ENCODE measurements at places on chromosomes 3 and 15.
A peak's percentile ranks its signal among the peaks of the same experiment; 100 is the strongest.

DNA sequence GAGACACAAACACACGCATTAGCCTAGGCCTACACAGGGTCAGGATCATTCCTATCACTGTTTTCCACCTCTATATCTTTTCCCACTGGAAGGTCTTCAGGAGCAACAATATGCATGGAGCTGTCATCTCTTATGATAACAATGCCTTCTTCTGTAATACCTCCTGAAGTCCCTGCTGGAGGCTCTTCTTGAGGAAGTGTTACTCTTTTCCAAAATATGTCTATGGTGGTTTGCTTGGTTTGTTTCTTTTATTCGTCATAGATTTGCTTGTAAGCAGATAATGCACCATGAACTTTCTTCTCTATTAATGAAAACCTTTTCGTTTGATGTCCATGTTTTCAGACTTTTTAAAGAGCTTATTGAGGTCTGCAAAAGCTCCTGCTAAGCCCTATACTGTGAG, 109.3 kb downstream of the GMPS start:
- H3K36me3 ChIP-seq: no peaks in the 10 kb centered on the region
- no peak for DNase-seq
- no peaks in the 10 kb centered on the region for H3K27me3 ChIP-seq
- H3K27ac ChIP-seq: no peak overlapping the region

DNA sequence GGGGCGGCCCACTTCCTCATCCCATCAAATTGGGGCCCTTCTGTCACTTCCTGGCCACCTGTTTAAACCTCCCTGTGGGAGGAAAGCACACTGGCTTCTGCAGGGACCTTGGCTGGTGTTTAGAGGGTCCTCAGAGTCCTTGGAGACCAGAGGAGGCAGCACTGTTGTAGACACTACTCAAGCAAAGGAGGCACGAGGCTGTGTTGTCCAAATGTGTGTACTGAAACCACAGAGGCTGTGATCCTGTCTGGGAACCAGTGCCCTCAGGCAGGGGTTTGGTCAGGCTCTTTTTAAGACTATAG, 12.4 kb upstream of the SEC13 start:
- H3K27me3 ChIP-seq: no peaks in the 10 kb centered on the region
- no peaks in the 10 kb centered on the region for H3K36me3 ChIP-seq
- no peak overlapping the region for H3K4me3 ChIP-seq
- H3K27ac ChIP-seq: no peak overlapping the region

- no peaks in the 10 kb centered on the region for H3K27me3 ChIP-seq
- no peak overlapping the region for H3K4me3 ChIP-seq
- no peak overlapping the region for H3K27ac ChIP-seq
- no peaks in the 10 kb centered on the region for H3K4me1 ChIP-seq
- DNase-seq: no peak
These were observed 64.0 kb downstream of the PPM1L start for GRCh38 chr3:160820022-160820421.

DNA sequence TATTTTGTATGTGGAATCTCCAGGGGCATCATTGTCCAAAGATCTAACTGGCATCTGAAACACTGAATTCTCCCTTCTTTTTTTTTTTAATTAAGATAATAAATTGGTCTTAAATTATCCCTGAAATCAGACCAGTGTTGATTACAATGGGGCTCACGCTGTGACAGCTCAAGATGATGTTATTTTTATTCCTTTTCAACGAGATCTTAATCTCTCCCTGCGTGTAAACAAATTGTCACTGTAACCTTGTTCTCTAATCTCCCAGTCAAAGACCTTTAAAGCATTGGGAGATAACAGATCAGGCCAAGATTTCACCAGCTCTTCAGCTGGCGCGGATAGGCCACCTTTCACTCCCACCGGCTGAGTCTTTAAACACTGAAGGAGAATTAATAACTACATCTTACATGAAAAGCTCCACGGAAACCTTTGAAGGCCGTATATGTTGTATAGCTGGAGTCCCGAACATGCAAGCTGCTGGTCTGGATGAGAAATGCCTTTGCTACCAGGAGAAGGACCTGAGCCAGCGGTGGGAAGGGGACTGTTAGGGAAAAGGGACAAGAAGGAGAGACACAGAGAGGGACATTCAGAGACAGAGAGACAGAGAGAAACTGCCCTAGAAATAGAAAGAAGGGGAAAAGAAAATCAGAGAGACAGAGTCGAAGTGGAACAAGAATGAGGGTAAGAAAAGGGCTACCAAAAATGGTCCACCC, 418.8 kb upstream of the NR2F2 start:
- H3K27me3 ChIP-seq: no peaks in the 10 kb centered on the region
- no peaks in the 10 kb centered on the region for H3K4me1 ChIP-seq
- no peak for DNase-seq
- no peak overlapping the region for H3K4me3 ChIP-seq
- H3K27ac ChIP-seq: no peak overlapping the region

GRCh38 chr15:89123181-89123525, 34.9 kb downstream of the ABHD2 start:
- no peak overlapping the region for H3K4me3 ChIP-seq
- H3K27ac ChIP-seq: no peak overlapping the region
- H3K27me3 ChIP-seq: no peaks in the 10 kb centered on the region

DNA sequence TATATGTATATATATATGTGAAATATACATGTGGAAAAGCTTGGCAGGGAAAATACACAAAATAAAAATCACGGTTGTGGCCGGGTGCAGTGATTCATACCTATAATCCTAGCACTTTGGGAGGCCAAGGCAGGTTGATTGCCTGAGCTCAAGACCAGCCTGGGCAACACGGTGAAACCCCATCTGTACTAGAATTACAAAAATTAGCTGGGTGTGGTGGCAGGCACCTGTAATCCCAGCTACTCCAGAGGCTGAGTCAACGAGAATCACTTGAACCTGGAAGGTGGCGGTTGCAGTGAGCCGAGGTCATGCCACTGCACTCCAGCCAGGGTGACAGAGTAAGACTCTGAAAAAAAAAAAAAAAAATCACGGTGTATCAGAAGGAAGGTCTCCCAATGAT, 20.8 kb upstream of the ARHGEF3 start:
- H3K4me1 ChIP-seq: peaks cover 5% of the 10 kb centered on the region
- H3K27ac ChIP-seq: no peak overlapping the region
- no peak for DNase-seq
- H3K36me3 ChIP-seq: no peaks in the 10 kb centered on the region
- H3K27me3 ChIP-seq: no peaks in the 10 kb centered on the region

GRCh38 chr15:53739187-53739586, 20.3 kb downstream of the WDR72 start:
- no peak overlapping the region for H3K4me3 ChIP-seq
- H3K4me1 ChIP-seq: no peaks in the 10 kb centered on the region
- no peaks in the 10 kb centered on the region for H3K27me3 ChIP-seq
- no peak for DNase-seq

GRCh38 chr15:50315814-50316630, 39.0 kb downstream of the GABPB1 start:
- H3K27me3 ChIP-seq: no peaks in the 10 kb centered on the region
- H3K27ac ChIP-seq: no peak overlapping the region

- no peak overlapping the region for H3K4me3 ChIP-seq
- H3K27me3 ChIP-seq: no peaks in the 10 kb centered on the region
- peak overlapping the region; percentile 59 for H3K27ac ChIP-seq
- no peak for DNase-seq
- peaks cover 73% of the 10 kb centered on the region for H3K4me1 ChIP-seq
These were observed 19.5 kb downstream of the ISG20 start for GRCh38 chr15:88658070-88658965.

GRCh38 chr3:99240700-99241099, 339.2 kb upstream of the DCBLD2 start:
- H3K4me1 ChIP-seq: no peaks in the 10 kb centered on the region
- H3K36me3 ChIP-seq: no peaks in the 10 kb centered on the region
- H3K27ac ChIP-seq: no peak overlapping the region
- DNase-seq: no peak

DNA sequence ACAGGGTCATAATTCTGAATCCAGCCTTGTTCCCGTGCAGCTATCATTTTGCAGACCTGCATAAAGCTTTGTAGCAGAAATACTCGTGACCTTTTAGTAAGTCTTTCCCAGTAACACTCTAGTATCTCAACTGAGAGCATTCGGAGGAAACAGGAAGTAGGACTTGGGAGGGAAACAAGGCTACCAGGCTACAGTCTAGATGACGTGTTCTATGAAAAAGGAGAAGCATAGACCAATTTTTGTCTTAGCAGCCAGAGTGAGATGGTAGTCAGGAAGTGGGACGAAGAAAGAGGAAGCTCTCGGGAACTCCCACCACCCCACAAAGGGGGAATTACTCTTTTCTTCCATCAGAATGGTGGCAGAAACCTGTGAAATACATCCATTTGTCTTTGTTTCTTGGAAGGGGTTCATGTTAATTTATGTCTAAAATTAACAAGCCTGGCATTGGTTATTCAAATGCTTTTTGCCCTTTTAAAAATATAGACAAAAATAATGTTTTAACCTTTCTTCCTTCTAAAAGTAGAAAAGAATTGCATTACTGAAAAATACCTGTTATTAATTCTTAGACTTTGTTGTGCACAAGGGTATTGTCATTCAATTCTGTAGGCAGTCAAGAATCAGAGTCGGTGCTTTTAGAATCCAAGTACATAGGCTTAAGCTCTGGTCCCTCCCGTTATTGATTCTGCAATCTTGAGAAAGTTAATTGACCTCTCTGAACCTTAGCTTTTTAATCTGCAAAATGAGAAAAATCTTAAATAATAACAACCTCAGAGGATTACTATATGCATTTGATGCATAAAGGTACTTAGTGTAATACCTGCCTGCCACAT, 1.6 kb upstream of the SUCNR1 start:
- DNase-seq: no peak
- H3K36me3 ChIP-seq: no peaks in the 10 kb centered on the region
- no peaks in the 10 kb centered on the region for H3K27me3 ChIP-seq
- H3K4me3 ChIP-seq: no peak overlapping the region
- H3K4me1 ChIP-seq: no peaks in the 10 kb centered on the region
- H3K27ac ChIP-seq: no peak overlapping the region

DNA sequence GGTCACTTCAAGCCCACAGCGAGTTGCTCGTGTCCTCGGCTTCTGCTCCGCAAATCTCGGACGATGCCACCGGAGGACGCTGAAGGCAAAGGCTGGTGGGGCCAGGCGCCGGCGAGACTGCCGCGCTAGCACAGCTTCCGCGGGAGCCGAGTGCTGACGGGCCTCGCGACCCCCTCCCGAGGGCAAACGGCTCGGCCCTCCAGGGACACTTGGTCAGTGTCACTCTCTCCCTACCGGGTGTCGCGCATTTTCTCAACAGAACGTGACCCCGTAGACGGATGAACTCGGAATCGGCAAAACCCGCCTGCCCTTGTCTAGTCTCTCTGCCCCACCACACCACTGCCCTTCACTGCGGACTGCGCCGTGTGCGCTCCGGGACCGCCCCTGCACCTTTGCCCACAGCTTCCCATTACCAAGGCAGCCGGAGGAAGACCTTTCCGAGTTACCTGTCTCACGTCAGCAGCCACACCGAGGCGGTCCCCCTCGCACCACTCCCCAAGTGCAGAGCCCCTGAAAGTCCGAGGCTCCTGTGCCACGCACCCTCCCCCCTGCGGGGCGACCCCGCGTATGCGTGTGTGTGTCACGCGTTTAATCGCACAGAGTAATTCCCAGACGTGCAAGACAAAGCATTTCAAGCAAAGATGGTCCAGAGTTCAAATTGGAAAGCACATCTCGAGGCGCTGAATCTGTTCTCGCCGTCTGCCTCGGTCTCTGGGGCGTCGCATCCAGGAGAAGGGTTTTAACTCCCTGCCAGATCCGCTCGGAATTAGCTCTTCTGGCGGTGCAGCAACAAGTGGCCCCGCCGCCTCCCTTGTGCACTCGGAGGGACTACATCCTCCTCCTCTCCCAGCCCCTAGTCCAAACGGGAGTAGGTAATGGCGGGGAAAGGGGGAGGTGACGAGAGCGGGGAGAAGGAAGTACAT, 245.0 kb upstream of the TOPAZ1 start:
- no peak overlapping the region for H3K27ac ChIP-seq
- peaks cover 9% of the 10 kb centered on the region for H3K4me1 ChIP-seq
- H3K4me3 ChIP-seq: peak overlapping the region; percentile 42
- H3K36me3 ChIP-seq: no peaks in the 10 kb centered on the region

DNA sequence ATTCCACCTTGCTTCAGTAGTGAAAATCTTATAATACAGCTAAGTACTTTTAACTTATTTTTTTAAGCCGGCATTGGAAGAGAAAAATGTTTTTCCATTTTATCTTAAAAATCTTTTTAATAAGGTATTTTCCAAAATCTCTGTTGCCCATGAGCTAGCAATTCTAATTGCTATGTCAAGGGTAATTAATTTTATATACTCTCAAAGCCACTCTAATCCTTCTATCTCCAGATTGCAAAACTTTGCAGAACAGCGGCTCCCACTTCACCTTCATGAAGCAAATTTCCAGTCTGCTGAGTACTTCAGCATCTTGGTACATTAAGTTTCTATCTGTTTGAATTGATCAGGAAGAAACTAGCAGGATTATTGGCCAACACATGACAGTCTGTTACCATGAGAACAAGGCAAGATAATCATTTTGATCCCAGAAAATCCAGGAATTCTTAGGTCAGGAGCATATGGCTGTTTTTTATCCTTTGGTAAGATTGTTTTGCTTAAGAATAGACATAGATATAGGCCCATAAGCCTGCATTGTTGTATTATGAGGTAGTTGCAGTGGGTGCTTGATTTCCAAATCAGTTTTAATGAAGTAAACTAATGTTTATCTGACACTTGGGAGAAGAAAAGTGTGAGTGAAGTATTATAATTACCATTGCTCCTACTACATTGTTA, 6.0 kb downstream of the TIPARP start:
- DNase-seq: no peak
- H3K27ac ChIP-seq: no peak overlapping the region
- H3K27me3 ChIP-seq: no peaks in the 10 kb centered on the region
- no peak overlapping the region for H3K4me3 ChIP-seq

DNA sequence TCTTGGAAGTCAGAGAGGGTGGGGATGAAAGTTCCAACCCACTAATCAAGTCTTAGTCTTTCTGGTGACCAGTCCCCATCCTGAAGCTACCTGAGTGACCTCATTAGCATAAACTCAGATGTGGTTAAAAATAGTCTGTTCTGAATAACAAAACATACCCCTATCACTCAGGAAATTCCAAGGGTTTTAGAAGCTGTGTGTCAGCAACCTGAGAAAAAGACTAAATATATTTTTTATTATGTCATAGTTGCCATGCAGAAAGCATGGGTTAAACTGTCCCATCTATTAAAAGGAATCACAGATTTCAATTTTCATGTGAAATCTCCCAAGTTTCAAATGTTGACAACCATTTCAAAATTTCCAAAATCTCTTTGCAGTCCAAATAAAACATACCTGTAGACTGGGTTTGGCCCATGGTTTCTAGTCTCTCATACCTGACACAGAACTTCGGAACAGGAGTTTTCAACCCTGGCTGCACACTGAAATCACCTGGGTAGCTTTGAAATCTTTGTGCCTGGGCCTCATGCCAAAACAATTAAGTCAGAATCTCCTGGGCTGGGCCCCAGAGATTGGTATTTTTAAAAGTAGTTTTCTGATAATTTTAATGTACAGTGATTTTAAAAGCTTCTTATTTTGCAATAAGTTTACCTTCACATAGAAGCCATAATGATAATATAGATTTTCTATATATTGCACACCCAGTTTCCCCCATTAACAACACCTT, 476.3 kb downstream of the RBMS3 start:
- H3K4me3 ChIP-seq: no peak overlapping the region
- no peak overlapping the region for H3K27ac ChIP-seq
- H3K36me3 ChIP-seq: no peaks in the 10 kb centered on the region
- H3K27me3 ChIP-seq: no peaks in the 10 kb centered on the region

All from naive thymus-derived CD4-positive, alpha-beta T cell (primary cell).